ENCODE measurements at places on chromosomes 2 and 18. TPM values are rescaled to one million over a fixed set of nuclear protein-coding genes. Genes with fewer than 3 reads are reported as not detected.

DNA sequence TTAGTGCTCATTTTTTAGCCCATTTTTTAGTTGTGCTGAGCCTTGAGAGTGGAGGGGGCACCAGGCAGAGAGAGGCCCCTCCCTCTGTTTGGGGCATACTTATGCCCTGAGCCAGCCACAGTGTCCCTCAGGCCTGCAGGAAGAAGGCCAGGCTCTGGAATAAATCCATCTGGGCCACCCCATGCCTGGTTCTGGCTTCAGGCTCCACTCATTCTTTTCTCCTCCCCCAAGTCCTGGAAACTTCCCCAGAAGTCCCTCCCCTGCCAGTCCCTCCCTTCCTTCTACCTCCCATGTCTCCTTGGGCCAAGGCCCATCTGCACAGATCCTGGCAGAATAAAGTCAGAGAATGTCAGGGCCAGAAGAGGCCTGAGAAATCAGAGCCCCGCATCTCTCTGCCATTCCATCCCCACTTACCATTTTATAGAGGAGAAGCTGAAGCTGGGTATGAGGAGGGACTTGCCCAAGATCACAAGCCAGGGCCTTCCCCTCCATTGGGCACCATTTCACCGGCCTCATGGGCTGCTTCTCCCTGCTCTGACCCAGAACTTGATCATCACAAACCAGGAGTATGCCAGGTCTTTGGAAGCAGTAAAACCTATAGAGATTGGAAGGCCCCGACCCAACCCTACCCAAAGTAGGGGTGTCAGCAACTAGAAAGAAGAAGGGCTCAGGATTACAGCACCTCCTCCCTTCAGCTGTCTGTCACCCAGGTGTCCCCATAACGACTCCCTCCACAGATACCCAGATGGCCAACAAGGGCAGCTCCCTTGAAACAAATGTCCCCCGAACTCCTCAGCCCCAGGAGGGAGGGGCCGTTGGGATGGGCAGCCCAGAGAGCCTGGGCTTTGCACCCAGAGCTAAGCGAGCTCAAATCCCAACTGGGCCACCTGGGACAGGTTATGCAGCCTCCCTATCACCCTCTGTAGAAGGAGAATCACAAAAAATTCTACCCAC lies 108.4 kb downstream of the POLR1A start:
- H3K36me3 ChIP-seq, result no peaks in the 10 kb centered on the region
- H3K27me3 ChIP-seq, result no peaks in the 10 kb centered on the region
- H3K4me3 ChIP-seq, result no peak overlapping the region
- DNase-seq, result no peak
- H3K27ac ChIP-seq, result peak overlapping the region; percentile 67
- peaks cover 53% of the 10 kb centered on the region for H3K4me1 ChIP-seq

DNA sequence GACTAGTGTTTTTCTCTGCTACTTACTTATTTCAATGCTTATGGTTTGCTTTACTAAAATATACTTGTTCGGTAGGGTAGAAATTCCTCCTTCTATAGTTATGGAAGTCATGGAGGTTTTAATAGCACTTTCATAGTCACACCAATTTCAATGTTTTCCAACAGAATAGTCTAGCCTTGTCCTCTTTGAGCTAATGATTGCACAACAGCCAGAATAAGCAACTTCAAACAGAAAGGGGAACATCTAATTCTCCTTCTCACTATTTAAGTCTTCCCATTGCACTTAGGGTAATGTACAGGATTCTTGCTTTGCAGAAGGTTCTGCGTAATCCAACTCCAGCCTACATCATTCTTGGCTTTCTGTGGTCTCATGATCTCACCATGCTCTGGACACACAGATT lies 287.7 kb upstream of the GCFC2 start:
- no peak for DNase-seq
- H3K4me3 ChIP-seq, result no peak overlapping the region
- no peak overlapping the region for H3K27ac ChIP-seq
- no peaks in the 10 kb centered on the region for H3K27me3 ChIP-seq
- H3K4me1 ChIP-seq, result no peaks in the 10 kb centered on the region

DNA sequence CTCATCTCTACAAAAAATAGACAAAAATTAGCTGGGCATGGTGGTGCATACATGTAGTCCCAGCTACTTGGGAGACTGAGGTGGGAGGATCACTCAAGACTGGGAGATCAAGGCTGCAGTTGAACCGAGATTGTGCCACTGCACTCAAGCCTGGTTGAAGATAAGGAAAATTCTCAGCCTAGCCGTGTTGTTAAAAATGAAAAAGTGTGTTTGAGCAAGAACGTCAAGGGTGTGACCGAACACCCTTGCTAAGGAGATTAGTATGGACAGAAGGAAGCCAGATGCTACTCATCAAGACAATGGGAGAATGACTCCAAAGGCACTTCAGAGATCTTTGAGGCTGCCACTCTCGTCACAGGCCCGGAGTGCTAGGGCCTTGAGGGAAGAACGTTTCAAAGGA lies 70.0 kb upstream of the NDUFV2 start:
- H3K27me3 ChIP-seq, result no peaks in the 10 kb centered on the region
- H3K4me3 ChIP-seq, result no peak overlapping the region
- no peak overlapping the region for H3K27ac ChIP-seq
- DNase-seq, result no peak
- H3K36me3 ChIP-seq, result no peaks in the 10 kb centered on the region
- H3K4me1 ChIP-seq, result no peaks in the 10 kb centered on the region

- H3K36me3 ChIP-seq, result no peaks in the 10 kb centered on the region
- DNase-seq, result no peak
- H3K4me1 ChIP-seq, result peaks cover 11% of the 10 kb centered on the region
- no peak overlapping the region for H3K4me3 ChIP-seq
Observed at GRCh38 chr2:28981620-28982376, 700 bp downstream of the TOGARAM2 start.

Gene PRKAG3
- not detected for total RNA-seq

Data from heart left ventricle (tissue), 16 donors.